ENCODE measurements at places on chromosomes 12 and 14. TPM values are rescaled to one million over a fixed set of nuclear protein-coding genes. Genes with fewer than 3 reads are reported as not detected.

FBLN5 gene
- total RNA-seq: 1.9 TPM

ACOT4 gene
- 1.9 TPM for total RNA-seq

PRPH gene
- total RNA-seq: 7.3 TPM

TCL1A gene
- not detected for total RNA-seq

DNA sequence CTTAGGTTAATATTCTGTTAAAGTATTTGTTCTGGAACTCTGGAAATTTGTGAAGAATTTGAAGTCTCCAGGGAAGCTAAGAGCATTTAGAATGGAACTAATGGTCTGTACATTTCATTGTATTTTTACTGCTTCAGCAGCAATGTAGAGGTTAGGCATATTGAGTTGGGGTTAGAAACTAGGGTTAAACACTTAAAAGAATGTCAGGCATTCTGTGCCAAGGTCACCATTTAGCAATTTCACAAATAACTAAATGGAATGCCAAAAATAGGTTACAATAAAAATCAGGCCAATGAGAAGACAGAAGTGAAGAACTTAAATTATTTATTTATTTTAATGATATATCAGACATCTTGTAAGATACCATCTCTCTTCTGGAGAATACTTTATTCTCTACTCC lies 210.8 kb downstream of the C12orf50 start:
- peaks cover 23% of the 10 kb centered on the region for H3K4me1 ChIP-seq
- no peak overlapping the region for H3K27ac ChIP-seq
- no peaks in the 10 kb centered on the region for H3K27me3 ChIP-seq
- no peak overlapping the region for H3K4me3 ChIP-seq
- no peaks in the 10 kb centered on the region for H3K36me3 ChIP-seq
- DNase-seq: no peak

DNA sequence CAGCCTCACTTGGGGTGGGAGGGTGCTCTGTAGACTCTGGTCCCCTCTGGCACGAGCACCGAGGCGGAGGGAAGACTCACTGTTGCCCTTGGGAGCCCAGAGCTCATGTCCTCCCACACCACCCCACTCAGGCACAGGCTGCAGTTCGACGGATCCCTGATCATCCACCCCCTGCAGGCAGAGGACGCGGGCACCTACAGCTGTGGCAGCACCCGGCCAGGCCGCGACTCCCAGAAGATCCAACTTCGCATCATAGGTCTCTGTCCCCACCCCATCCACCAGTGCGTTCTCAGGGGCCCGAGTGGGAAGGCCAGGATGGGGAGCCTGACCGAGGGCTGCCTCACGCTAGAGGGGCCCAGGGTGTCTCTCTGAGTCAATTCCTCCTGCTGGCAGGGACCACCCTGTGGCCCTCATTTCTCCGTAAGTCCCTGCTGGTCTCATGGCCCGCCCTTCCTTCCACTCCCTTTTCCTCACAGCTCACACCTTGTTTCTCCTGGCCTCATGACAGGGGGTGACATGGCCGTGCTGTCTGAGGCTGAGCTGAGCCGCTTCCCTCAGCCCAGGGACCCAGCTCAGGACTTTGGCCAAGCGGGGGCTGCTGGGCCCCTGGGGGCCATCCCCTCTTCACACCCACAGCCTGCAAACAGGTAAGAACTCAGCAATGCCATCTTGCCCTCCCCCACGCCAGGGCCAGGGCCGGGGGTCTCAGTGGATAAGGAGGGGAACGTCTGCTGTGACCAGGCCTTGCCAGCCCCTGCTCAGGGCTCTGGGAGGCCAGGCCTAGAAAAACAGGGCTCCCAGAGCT lies 27.0 kb downstream of the PAPLN start:
- H3K27ac ChIP-seq: no peak overlapping the region

DNA sequence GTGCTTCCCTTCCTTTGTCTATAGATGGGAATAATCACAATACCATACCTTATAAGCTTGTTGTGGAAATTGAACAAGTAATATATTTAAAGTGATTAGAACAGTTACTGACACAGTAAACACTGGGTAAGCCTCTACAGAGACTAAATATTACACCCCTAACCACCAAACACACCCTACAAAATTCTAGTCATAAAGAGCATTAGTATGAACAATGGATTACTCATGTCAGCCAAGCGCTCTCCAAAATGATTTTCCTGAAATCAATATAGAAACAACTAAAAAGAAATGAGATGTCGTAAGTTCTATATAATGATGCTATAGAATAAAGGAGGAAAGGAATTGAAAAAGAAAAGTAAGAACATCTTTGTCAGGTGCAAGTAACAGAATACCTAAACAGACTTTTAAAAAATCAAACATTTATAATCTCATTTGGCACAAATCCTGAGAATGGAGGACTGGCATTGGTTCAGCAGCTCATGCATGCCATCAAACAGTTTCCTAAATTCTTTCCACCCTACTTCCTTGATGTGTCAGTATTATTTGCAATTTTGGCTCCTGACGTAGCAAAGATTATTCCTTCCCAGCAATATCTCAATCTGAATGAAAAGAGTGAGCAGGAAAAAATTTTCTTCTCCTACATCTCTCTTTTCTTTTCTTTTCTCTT lies 118.0 kb downstream of the SINHCAF start:
- no peak overlapping the region for H3K4me3 ChIP-seq
- no peak overlapping the region for H3K27ac ChIP-seq
- H3K36me3 ChIP-seq: no peaks in the 10 kb centered on the region
- no peak for DNase-seq
- H3K4me1 ChIP-seq: no peaks in the 10 kb centered on the region
- no peaks in the 10 kb centered on the region for H3K27me3 ChIP-seq

- H3K27me3 ChIP-seq: peaks cover 6% of the 10 kb centered on the region
- DNase-seq: no peak
- no peak overlapping the region for H3K27ac ChIP-seq
These were observed 157.1 kb downstream of the PLCZ1 start for GRCh38 chr12:18580706-18581105.

GRCh38 chr12:19692091-19692490 lies 252.8 kb downstream of the AEBP2 start:
- H3K27ac ChIP-seq: no peak overlapping the region
- no peaks in the 10 kb centered on the region for H3K4me1 ChIP-seq
- no peak overlapping the region for H3K4me3 ChIP-seq
- DNase-seq: no peak
- H3K27me3 ChIP-seq: no peaks in the 10 kb centered on the region

DNA sequence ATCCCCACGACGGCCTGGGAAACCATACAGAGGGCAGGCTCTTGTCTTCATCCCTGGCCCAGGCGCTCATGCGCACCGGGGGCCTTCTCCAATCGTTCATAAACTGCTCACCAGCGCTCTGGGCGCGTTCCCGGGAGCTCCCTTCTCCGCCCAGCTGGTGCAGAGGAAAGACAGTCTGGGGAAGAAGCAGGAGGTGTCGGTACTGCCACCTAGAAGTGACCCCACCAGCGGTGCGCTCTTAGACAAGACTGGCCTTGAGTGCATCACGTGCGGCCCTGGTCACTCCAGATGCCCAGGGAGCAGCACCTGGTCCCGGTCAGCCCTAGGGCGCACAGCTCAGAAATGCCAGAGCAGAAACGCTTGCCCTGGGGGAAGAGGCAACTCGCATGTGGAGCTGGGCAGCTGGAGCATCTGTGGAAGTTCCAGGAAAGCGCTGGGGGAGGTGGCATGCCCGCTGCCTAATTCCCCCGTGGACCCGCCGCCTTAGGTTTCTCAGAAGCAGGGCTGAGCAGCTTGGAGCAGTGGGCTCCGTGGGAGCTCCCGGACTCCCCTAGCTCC lies 2.5 kb downstream of the GSC start:
- DNase-seq: no peak
- peak overlapping the region; percentile 75 for H3K4me3 ChIP-seq
- H3K27me3 ChIP-seq: peaks cover 96% of the 10 kb centered on the region
- H3K36me3 ChIP-seq: peaks cover 8% of the 10 kb centered on the region

GRCh38 chr14:60294411-60295069 lies 45.5 kb downstream of the PPM1A start:
- no peak overlapping the region for H3K27ac ChIP-seq
- DNase-seq: no peak
- H3K4me1 ChIP-seq: no peaks in the 10 kb centered on the region
- no peak overlapping the region for H3K4me3 ChIP-seq
- peaks cover 16% of the 10 kb centered on the region for H3K36me3 ChIP-seq

DNA sequence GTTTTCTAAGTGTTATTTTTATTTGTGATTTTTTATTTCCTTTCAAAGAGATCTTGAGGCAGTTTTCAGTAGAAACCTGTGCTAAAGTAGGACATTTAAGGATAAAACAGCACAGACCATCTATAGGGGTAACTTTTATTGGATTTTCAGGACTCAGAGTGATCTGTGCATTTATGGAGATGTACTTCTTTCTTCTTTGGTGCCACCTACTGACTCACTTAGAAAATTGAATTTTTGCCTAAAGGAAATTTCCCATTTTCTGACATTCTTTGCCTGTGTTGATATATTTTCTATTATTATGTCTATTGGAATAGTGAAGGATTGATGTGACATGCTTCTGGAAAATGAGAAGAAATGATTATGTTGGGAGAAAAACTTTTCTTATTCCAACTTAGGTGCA lies 113.0 kb downstream of the UNC79 start:
- no peaks in the 10 kb centered on the region for H3K4me1 ChIP-seq
- no peak overlapping the region for H3K27ac ChIP-seq
- H3K36me3 ChIP-seq: no peaks in the 10 kb centered on the region
- H3K4me3 ChIP-seq: no peak overlapping the region
- peaks cover 9% of the 10 kb centered on the region for H3K27me3 ChIP-seq

Measured in type B pancreatic cell (in vitro differentiated cells).